ENCODE measurements at places on chromosomes 5 and 9.

- DNase-seq: no peak
These were observed 428.8 kb upstream of the ACTBL2 start for GRCh38 chr5:57911438-57911837.

DNA sequence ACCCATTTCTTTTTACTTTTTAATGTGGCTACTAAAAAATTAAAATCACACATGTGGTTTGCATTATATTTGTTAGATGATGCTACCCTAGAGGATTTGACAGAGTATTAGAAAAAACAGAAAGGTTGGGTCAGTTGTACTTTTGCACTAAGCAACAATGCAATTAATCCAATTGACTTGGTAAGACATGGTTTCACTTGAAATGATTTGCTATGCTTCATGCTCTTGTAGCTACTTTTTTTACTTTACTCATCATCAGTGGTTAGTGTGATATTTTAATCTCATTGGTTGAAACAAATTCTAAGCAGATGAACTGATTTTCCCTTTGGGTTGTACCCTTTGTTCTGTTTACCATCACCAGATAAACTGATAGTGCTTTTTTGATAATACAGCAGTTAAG is 39.4 kb downstream of the HMHB1 start:
- DNase-seq: no peak

DNA sequence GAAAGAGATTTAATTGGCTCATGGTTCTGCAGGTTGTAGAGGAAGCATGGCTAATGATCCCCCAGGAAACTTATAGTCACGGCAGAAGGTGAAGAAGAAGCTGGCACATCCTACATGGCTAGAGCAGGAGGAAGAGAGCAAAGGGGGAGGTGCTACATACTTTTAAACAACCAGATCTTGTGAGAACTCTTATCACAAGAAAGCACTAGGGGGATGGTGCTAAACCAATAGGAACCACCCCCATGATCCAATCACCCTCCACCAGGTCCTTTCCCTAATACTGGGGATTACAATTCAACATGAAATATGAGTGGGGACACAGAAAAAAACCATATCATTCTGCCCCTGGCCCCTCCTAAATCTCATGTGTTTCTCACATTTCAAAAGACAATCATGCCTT is 147.2 kb upstream of the EPB41L4A start:
- DNase-seq: no peak

- DNase-seq: no peak
These were observed 235.6 kb upstream of the RPS23 start for GRCh38 chr5:82513738-82514137.

DNA sequence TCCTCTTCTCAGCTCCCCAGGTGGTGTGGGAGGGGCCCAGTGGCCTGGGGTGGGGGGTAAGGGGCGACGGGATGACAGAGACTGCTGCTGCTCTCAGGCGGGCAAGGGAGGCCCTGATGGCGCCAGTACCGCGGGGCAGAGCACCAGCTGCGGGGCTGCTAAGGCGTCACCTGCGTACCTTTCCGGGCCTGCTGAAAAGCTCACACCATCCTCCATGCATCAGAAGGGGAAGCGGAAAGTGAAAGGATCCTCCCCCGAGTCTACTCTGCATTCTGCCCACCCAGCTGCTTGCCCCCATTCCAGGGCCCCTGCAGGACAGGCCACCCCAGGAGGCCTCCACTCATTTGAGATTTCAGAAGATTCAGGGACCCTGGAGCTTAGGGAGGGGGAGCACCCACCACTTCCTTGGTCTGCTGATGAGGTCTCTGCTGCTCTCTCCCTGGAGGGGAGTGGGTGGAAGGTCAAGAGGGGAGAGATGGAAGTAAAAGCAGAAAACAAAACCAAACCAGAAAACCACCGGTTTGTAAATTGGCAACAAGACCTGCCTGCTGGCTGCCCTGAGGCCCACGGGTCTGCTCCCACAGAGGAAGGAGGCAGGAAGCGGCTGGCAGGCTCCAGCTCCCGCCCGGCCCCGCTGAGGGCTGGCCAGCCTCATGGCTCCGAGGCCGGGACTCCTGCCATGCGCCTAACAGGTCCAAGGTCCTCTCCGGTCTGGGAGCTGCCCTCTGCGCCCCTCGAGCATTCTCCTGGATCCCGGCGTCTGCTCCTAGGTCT is 33.6 kb downstream of the PRRT1B start:
- DNase-seq: no peak

- no peak for DNase-seq
These were observed 189.6 kb downstream of the NR3C1 start for GRCh38 chr5:143213851-143214363.

DNA sequence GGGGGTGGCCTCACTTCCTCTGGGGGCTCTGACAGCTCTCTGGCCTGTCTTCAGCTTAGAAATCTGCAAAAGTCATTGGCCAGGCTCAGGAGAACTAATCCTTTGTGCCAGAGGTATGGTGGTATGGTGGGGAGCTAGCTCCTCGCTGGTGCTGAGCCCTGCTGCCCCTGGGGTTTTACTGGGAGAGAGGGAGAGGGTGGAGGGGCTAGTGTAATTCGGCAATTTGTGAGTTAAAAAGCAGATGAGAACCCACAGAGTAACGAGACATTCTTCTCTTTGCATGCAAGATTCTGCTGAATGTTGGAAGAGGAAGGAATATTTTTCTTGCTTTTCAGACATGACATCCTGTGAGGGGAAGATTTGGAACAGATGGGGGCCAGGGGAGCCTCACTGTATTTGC is 65.5 kb upstream of the SPRY4 start:
- DNase-seq: no peak

DNA sequence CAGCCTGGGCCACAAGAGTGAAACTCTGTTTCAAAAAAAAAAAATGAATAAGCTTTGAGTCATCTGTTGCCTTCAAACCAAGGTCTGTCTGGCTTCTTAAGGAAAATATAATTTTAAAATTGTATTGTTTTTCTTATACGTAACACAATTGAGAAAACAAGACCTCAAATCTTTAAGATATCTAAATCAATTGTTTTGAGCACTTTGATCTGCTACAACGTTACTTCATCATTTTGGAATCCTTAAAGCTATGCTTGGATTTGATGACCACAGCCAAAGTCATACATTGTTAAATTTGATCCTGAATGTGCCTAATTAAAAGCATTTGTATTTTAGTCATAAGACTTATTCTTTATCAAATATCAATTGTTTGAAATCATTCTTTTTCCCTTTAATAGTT is 37.7 kb upstream of the VCAN start:
- no peak for DNase-seq

DNA sequence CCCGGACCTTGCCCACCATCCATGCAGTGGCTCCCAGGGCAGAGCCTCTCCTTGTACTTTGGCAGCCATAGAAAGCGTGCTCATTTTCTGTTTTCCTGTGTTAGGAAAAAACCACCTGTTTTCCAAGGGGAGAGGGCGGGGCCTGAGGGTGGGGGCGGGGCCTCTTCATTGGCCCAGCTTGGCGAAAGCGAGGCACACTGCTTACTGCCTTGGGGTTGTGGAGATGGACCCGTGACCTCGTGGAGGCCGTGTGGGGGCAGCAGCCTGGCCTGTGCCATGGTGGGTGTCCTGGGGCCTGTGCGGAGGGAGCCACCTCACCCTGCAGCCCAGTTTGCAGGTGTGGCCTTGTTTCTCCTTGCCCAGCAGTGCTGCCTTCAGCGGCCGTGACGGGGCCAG is 4.4 kb upstream of the TOR4A start:
- DNase-seq: no peak

- DNase-seq: no peak
These were observed 48.4 kb downstream of the ALDH1A1 start for GRCh38 chr9:72904267-72905093.

GRCh38 chr5:5069851-5070250 is 70.3 kb upstream of the ADAMTS16 start:
- no peak for DNase-seq

GRCh38 chr9:115944166-115944948 is 209.2 kb upstream of the PAPPA start:
- no peak for DNase-seq

GRCh38 chr9:18501949-18502348 is 28.0 kb downstream of the ADAMTSL1 start:
- DNase-seq: no peak

GRCh38 chr5:137398154-137398553 is 101.0 kb downstream of the SPOCK1 start:
- no peak for DNase-seq

GRCh38 chr5:137218896-137219295 is 280.2 kb downstream of the SPOCK1 start:
- no peak for DNase-seq

- DNase-seq: no peak
These were observed 181.5 kb upstream of the RAI14 start for GRCh38 chr5:34474573-34475021.
